ENCODE measurements at places on chromosomes 13 and 19.

GRCh38 chr19:51070334-51071094, 5.6 kb upstream of the KLK13 start:
- DNase-seq, result peak; percentile 64

GRCh38 chr13:99103536-99103935, 97.1 kb upstream of the UBAC2 start:
- DNase-seq, result no peak

- DNase-seq, result no peak
Measured at GRCh38 chr19:38676023-38676877, 28.8 kb downstream of the ACTN4 start.

DNA sequence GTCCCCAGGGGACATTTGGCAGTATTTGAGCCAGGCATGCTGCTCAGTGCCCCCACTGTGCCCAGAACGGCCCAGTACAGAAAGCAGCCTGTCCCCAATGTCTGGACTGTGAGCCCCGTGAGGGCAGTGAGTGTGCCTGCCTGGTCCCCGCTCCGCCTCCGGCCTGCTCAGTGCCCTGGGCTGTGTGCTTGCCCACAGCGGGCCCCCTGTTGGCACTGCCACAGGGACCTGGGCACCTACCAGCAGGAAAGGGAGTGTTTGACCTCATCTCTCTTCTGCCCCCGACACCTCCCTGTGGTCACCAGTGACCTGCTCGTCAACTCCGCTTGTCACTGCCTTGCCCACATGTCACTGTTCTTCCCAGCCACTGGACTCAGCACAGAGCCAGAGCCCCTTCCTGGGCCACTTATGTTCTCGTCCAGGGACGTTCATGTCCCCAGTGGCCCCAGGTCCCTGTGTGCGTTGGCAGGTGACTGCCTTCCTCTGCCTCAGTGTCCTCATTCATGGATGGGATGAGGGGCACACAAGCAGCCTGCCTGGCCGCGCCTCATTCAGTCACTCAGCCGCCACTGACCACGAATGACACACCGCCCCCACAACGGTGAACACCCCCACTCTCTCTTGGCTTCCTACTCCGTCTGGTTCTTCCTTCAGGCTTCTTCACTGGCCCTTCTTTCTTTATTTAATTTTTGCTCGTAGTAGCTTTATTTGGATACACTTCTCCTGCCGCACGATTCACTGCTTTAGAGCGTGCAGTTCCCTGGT, 2.8 kb downstream of the FZR1 start:
- DNase-seq, result no peak

- DNase-seq, result no peak
Measured at GRCh38 chr13:30141775-30142485, 165.4 kb downstream of the KATNAL1 start.

- DNase-seq, result no peak
Measured at GRCh38 chr19:2798158-2798685, 12.9 kb downstream of the THOP1 start.

- no peak for DNase-seq
Measured at GRCh38 chr13:46388846-46389245, 1.8 kb upstream of the RUBCNL start.

GRCh38 chr19:16571822-16572331, 338 bp downstream of the SLC35E1 start:
- no peak for DNase-seq

DNA sequence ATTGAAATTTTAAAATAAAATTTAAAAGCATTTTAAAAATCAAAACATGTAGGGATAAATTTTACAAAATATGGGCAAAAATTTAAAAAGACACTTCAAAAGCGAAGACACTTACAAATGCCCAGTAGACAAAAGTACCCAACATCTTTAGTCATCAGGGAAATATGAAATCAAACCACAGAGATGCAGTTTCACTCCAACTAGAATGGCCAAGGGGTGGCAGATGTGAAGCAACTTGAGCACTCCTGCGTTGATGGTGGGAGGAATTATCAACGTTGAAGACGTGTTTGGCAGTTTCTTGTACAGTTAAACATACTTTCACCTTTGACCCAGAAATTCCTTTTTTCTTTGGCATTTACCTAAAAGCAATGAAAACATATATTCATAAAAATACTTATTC, 518.0 kb upstream of the SGCG start:
- DNase-seq, result no peak

- DNase-seq, result no peak
Measured at GRCh38 chr13:30523211-30523610, 57.5 kb upstream of the HMGB1 start.

DNA sequence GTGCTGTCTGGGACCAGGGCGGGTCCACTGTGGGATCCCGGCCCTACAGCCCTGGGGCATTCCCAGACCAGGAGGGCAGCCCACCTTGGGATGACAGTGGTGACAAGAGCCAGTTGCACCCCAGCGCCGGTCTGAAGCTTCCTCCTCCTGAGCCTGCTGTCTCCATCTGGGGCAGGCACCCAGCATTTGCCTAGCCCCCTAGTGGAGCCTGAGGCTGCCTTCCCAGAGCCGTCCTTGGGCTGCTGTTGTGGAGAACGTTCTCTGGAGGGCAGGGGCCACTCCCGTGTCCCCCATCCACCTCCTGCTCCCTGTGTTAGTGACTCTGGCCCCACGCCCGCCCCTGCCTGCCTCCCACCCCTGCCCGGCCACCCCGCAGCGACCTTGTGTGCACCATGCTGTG, 148.5 kb downstream of the KDM4B start:
- no peak for DNase-seq

DNA sequence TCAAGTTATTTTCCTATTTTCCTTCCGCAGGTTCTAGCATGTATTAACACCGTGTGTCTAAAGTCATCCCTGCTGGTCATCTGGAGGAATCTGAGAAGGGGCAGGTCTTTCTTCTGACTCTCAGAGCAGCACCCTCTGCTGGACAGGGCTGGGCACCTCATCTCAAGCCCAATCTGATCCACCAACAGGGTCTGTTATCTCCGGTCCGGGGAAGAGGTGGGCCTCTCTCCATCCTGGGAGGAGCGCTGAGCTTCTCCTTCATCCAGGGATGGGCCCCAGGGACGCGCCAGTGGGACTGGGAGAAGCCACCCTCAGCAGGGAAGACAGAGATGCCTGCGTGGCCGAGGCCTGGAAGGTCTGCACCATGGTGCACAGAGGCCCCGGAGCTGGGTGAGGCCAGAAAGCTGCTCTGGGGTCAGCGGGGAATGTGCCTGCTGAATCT, 26.0 kb upstream of the ZNF331 start:
- DNase-seq, result no peak

DNA sequence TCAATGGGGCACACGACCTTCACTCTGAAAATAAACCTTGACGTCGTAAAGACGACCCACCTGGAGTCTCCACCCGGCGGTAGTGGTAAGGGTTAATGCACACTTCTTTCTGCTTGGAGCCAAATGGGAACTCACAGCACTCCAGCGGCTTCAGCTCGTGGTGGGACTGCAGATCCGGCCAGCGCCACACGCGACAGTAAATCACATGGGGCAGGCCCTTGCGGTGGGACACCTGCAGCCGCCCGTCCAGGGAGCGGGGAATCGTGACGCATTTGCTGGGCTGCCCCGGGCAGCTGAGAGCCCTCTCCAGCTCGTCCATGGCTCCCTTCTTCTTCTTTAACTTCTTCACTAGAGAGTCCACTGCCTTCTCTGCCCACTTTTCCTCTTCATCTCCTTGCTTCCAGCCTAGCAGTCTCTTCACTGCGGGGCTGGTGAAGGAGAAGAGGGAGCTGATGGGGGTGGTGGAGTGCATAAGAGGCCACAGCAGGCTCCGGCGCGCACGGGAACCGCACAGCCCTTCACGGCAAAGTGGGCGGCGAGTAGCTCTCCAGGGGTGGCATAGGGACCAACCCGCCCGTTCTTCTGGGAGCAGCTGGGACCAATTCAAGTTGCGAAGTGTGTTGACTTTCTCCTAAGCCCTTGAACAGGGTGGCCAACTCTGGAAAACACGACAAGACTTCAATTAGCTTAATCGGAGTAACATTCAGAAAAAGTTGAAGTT, 40.7 kb downstream of the SMAD9 start:
- DNase-seq, result no peak

GRCh38 chr19:33174186-33174585, 19.9 kb upstream of the LRP3 start:
- DNase-seq, result no peak

DNA sequence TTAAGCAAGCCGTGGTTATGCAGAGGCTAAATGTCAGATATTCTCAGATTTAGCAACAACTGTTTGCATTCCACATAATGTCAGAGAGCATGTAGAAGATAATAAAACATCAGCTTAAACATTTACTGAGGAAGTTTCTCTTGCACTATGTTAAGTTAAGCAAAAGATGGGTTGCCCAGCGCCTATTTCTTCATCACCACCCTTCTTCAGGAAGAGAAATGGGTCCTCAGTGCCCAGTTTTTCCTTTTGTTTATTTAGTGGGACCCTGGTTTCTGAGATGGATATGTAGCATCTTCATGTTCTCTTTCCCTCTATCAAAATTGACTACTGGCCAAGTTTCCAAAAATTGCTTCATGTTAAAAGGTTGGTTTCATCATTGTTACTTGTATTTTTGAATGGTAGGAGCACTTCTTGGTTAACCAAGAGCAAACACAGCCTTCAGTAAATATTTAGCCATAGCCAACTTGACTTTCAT, 356.8 kb downstream of the RFC3 start:
- DNase-seq, result no peak

DNA sequence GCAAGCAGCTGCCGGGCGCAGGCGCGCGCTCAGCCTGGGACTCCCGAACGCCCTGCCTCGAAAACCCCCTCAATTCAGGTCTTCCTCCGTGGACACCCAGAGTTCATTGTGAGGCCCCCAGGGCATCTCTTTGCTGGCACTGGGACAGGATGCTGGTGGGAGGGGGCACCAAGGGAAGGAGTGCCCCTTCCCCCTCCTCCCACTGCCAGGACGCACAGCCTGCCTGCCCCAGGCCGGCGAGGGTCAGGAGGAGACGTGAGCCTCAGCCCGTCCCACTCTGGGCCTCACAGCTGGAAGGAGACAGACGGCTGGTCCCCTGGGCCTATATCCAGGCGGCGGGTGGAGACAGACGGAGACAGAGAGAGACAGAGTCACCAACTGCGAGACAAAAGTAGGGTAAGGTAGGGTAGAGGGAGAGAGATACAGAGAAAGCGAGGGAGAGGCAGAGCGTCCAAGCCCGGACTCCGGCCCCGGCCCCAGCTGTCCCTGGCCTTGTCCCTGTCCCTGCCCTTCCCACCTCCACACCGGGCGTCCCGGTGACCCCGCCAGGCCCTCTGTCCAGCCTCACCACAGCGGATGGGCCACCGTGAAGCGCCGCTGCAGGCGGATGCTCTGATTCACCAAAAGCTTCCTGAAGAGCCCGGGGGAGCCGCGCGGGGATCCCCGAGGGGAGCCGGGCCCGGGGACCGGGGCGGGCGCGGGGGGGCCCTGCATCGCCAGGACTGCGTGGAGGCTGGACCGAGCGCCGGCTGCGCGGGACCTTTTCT, at the start of gene PDE4C:
Gene PDE4C (minus strand): TSS at position 737 of the 767 bp plus-strand sequence. CDS start 23 bp downstream, at position 714.
- DNase-seq, result no peak

DNA sequence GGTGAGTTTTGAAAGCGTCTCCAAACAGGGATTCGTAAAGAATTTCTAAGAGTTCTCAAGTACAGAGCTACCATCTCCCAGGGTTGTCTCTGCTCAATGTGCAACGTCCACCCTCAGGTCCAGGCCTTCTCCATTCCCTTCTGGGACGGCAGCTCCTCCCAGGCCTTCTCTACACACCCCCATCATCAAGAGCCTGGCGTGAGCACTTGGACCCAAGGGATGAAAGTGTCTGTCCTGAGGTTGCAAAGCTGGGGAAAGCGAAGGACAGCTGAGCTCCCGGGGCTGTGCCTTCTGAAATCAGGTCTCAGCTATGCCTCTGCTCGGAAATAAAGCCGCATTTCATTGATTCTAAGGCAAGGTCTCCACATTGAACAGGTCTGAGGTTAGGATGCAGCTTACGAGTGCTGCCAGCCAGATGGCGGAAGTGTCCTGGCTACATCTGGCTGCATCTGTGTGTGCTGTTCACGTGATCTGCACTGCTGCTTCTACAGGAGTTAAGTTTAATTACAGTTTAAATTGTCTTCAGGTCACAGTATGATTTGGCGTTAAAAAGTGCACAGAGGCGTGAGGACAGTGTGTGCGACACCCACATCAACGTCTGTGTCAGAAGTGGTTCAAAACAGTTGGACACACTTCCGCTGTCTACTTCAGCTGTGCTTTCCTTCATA, 27.0 kb upstream of the MIER2 start:
- DNase-seq, result no peak

- DNase-seq, result no peak
Measured at GRCh38 chr19:39411081-39411831, 1.2 kb upstream of the PLEKHG2 start.

- DNase-seq, result no peak
Measured at GRCh38 chr19:48946463-48947257, 8.0 kb upstream of the BAX start.

DNA sequence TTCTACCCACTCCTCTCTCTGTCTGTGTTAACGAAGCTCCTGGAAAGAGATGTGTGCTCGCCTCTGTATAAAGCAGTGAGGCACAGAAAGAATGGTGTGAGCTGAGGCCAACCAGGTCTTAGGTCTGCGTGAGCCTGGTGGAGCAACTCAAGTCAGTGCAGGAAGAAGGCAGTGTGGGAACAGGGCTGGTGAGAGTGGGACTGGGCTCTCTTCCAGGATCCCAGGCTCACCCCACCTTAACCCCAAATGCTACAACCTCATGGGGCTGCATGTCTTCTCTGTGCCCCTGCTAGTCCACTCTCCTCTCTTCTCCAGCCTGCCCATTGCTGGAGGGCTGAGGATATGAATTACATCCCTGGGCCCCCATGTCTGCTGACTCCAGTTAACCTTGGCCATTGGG, 127.4 kb downstream of the DCT start:
- DNase-seq, result no peak

DNA sequence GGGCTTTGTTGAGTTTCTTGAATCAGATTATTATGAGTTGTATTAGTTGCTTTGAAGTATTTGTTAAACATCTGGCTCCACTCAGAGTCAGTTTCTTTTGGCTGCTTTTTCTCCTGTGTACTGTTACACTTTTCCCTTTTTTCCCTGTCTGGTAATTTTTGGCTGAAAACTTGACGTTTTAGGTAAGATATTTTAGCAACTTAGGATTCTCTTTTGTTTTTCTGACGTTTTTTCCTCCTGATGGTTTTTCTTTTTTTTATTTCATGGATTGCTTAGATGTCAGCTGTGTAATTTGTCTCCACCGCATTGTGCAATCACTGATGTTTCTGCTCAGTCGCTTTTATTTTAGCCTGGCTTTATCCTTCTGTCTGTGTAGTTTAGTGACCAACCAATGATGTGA, 20.7 kb downstream of the RFC3 start:
- DNase-seq, result no peak

DNA sequence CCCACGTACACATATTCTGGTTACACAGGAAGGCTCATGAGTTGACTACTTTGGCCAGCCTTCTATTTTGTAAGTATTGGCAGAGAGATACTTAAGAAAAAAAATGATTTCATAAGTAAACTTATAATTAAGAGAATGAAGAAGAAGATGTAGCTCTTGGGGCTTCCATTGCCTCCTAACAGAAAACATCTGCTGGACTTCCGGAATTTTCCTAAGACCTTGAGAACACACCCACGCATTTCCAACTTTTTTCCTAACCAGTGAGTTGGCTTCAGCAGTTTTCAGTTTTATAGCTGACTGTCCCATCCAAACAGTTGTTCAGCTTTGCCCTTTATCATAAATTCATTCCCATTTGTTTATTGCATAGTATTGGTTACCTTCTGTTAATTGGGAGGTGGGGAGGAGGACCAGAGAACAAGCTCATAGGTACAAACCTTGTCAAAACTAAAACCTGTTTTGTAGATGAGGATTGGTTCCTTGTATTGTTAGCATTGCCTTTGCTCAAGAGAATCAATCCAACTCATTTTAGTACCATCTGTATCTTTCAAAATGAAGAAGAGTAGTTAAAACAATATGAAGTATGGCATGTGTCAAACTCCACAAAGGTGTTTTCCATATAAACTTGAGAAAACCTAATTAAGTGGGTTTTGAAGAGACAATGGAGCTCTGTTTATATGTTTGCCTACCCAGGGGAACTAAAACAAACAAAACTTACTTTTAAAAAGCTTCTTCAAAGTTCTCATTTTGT, 93.9 kb downstream of the COL4A2 start:
- no peak for DNase-seq
